Heart right ventricle (tissue), 16 donors: ENCODE measurements at places on chromosomes 3 and 15. TPM values are rescaled to one million over a fixed set of nuclear protein-coding genes. Genes with fewer than 3 reads are reported as not detected.

GRCh38 chr3:6860954-6861624 is at the start of gene GRM7:
Gene GRM7 (plus strand): TSS chr3:6861115.
- H3K4me3 ChIP-seq = no peak within 1 kb of the TSS
- peaks cover 96% of the 10 kb centered on the region for H3K27me3 ChIP-seq
- no peak for DNase-seq
- H3K36me3 ChIP-seq = no peaks in the 10 kb centered on the region
- peaks cover 8% of the 10 kb centered on the region for H3K4me1 ChIP-seq

GRCh38 chr15:88385078-88385700 is 82.0 kb downstream of the MRPL46 start:
- no peaks in the 10 kb centered on the region for H3K36me3 ChIP-seq
- no peaks in the 10 kb centered on the region for H3K27me3 ChIP-seq
- H3K4me1 ChIP-seq = peaks cover 7% of the 10 kb centered on the region
- no peak overlapping the region for H3K27ac ChIP-seq
- H3K4me3 ChIP-seq = no peak overlapping the region

GRCh38 chr15:33654860-33655259 is 313.4 kb upstream of the CHRM5 start:
- no peaks in the 10 kb centered on the region for H3K4me1 ChIP-seq
- no peak overlapping the region for H3K27ac ChIP-seq
- H3K4me3 ChIP-seq = no peak overlapping the region
- peaks cover 7% of the 10 kb centered on the region for H3K27me3 ChIP-seq

GRCh38 chr3:18466136-18466535 is 41.0 kb upstream of the SATB1 start:
- H3K36me3 ChIP-seq = no peaks in the 10 kb centered on the region
- DNase-seq = no peak
- H3K27ac ChIP-seq = no peak overlapping the region
- no peaks in the 10 kb centered on the region for H3K27me3 ChIP-seq

Gene SEMA6D
- 17.6 TPM for total RNA-seq

Gene ASB14
- 1.9 TPM for total RNA-seq

- H3K4me1 ChIP-seq = peaks cover 10% of the 10 kb centered on the region
- H3K27me3 ChIP-seq = no peaks in the 10 kb centered on the region
- no peak overlapping the region for H3K27ac ChIP-seq
- H3K36me3 ChIP-seq = no peaks in the 10 kb centered on the region
- no peak for DNase-seq
These were observed 27.8 kb upstream of the ALDH1L1 start for GRCh38 chr3:126208182-126208581.

- H3K36me3 ChIP-seq = no peaks in the 10 kb centered on the region
- peak overlapping the region; percentile 82 for H3K4me3 ChIP-seq
- H3K27me3 ChIP-seq = peaks cover 25% of the 10 kb centered on the region
- H3K27ac ChIP-seq = no peak overlapping the region
- H3K4me1 ChIP-seq = peaks cover 16% of the 10 kb centered on the region
These were observed 18.3 kb downstream of the RGMA start for GRCh38 chr15:93070551-93071296.

DNA sequence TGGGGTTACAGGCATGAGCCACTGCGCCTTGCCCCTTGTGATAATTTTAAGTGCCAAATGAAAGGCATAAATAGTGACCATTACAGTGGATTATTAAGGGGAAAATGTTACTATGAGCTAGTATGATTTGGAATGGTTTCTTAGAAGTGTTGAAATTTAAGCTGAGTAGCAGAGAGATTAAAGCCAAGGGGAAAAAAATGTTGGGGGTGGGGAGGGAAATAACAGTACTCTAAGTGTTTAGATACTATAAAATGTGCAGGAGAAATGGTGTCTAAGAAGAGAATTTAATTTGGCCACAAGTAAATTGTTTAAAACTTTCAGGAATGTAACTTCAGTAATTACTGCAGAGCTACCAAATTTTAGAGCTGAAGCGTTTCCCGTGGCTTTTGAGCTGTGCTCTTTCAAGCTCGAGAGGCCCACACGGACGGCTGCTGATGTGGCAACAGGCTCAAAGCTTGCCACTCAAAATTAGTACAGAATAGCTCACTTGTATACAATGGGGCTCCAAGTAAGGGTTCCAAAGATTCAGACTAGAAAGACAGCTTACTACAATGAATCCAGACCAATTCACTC is 23.9 kb upstream of the SLC12A8 start:
- H3K4me3 ChIP-seq = no peak overlapping the region
- no peak for DNase-seq
- H3K36me3 ChIP-seq = peaks cover 33% of the 10 kb centered on the region
- no peaks in the 10 kb centered on the region for H3K27me3 ChIP-seq

DNA sequence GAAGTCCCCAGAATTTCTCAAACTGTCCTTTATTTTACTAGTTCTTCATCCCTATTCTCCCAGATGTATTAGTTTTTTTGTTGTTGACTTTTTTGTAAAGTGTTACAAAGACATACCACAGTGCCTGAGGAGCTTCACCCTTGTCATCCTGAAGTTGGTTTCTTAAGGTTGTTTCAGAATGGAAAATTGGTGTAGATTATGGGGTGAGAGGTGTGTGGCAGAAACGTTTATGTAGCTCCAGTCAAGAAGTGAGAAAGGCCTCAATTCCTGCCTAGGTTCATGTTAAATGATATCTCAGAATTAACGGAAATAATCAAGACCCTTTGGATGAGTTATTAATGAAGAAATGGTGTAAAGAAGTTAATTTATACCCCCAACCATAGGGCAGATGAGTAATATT is 6.8 kb downstream of the EDEM1 start:
- no peaks in the 10 kb centered on the region for H3K27me3 ChIP-seq
- no peak for DNase-seq
- no peaks in the 10 kb centered on the region for H3K36me3 ChIP-seq
- H3K27ac ChIP-seq = no peak overlapping the region

Gene CTXND1
- 0.47 TPM for total RNA-seq
